ENCODE measurements at places on chromosomes 11 and 22. TPM values are rescaled to one million over a fixed set of nuclear protein-coding genes. Genes with fewer than 3 reads are reported as not detected.

DNA sequence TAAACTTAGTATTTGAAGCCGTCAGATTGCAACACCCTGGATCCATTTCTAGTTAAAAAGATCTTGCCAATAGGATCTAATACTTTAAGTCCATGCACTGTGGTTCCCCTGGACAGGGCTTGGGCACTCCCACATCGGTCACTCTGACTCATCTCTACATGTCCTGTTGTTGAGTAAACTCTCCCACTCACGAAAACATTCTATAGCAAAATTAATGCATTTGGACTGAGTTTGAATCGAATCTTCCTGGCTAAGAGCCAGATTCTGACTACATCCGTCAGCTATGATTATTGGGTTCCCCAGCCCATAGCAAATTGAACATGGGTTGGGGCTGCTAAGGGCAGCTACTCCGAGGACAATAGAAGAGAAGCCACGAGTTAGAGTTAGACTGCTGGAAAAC is 182.1 kb upstream of the SORL1-AS1 start:
- DNase-seq, result no peak

- no peak for DNase-seq
These were observed 28.7 kb downstream of the GUCD1 start for GRCh38 chr22:24526191-24526590.

The ABCC8 gene
- polyA plus RNA-seq, result 8.6 TPM

The VPREB1 gene
- polyA plus RNA-seq, result not detected

The KDM4D gene
- polyA plus RNA-seq, result 0.57 TPM
